ENCODE measurements at places on chromosomes 6 and 20.

- DNase-seq, result no peak
These were observed 41.3 kb downstream of the CPXM1 start for GRCh38 chr20:2759143-2759542.

DNA sequence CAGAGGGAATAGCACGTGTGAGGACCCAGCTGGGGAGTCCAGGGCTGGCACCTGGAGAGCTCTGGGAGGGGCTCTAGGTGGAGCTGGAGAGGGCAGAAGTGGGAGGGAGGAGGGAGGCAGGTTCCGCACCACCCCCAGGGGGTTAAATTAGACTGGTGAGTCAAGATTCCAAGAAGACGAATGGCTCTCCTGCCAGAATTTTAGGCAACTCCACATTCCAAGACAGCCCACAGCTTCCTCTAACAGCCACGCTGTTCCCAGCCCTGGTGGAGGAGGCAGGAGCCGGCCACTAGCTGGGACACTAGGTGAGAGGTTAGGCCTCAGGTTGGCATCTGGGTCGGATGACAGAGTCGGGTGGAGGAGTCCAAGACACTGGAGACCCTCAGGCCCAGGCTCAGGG, 60.2 kb downstream of the TFAP2C start:
- no peak for DNase-seq

DNA sequence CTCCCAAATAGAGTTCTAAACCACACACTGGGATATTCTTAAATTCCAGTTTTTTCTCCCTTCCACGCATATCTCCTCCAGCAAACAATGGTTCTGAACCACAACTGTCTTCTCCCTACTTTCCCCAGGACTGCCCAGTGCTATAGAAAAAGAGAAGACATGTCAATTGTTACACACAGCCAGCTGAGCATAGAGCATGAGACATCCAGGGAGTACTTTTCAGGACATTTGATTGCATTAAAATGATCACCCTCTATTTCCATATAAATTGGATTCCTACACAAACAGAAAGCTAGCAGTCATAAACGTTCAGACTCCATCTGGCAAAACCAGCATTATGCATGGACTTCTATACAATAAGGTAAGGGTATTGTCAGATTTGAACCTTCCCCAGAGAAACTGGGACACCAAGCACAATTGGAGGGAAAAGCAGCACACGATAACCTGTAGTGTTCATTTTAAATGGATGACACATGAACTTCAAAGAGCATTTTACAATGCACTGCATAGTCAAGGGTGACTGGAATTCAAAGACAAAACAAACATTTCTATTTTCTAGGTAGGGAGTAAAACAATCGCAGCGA, 93.1 kb upstream of the HEY2 start:
- DNase-seq, result no peak

- DNase-seq, result peak; percentile 85
These were observed 10.2 kb downstream of the ADNP start for GRCh38 chr20:50920997-50921396.

DNA sequence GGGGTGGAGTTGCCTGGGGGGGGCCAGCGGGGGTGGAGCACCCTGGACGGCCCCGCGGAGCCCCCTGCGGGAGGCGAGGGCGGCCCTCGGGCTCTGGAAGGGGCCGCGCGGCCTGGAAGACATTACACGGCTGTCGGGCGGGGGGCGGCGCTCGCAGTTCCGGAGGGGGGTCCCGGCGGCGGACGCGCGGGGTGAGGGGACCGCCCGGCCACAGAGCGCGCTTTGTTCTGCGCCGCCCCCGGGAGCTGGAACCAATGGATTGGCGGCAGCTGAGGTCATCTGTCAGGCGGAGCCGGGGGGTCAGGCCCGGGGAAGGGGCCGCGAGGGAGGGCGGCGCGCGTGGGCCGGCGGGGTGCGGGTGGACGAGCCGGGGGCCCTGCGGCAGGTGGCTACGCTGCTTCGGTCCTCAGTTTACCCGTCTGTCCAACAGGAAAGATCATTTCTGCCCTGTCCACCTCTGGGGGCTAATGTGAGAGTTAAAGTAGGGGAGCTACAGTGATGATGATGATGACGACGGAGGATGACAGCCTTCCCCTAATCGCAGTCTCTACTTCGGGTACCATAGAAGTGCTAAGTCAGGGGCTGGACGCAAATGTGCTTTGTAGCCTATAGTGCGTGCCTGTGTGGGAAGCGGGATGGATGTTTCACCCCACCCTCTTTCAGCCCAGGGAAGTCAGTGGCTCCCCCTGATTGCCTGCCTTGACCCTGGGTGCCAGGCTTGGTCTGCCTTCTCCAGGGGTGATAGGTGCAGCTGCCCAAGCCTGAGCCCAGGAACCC, 10.4 kb downstream of the SRXN1 start:
- peak; percentile 73 for DNase-seq

DNA sequence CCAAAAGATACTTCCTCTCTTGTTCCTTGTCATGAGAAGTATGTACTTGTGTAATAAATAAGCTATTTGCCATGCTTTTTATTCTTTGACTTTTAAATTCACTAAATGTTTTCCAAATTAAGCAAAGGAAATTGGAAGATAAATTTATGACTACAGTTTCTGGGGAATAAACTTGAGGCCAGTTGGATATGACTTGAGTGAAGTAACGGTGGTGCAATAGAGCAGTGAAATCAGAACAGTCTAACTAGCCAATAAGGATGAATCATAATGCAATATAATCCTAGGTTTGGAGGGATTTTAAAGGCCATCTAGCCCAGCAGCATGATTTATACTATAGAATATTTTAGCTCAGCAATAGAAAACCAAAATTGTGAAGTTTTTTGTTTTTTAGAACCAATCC, 183.8 kb upstream of the TCF21 start:
- DNase-seq, result no peak

DNA sequence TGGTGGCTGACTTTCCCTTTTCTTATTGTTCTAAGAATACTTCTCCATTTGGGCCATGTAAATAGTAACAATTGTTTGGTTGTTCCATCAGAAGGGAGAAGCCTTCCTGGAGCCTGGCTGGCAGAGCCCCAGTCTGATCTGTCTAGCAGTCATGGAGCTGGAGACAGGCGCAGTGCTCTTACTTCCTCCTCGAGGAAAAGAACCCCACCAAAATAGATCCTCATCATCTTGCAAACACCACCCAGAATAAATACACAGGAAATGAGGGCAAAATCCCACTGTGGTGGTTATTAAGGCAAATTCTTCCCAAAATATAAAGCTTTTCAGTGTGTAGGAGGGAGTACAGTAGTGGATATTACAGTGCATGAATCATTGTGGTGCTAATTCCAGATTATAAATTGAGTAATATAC, 195.1 kb upstream of the SGK1 start:
- no peak for DNase-seq

DNA sequence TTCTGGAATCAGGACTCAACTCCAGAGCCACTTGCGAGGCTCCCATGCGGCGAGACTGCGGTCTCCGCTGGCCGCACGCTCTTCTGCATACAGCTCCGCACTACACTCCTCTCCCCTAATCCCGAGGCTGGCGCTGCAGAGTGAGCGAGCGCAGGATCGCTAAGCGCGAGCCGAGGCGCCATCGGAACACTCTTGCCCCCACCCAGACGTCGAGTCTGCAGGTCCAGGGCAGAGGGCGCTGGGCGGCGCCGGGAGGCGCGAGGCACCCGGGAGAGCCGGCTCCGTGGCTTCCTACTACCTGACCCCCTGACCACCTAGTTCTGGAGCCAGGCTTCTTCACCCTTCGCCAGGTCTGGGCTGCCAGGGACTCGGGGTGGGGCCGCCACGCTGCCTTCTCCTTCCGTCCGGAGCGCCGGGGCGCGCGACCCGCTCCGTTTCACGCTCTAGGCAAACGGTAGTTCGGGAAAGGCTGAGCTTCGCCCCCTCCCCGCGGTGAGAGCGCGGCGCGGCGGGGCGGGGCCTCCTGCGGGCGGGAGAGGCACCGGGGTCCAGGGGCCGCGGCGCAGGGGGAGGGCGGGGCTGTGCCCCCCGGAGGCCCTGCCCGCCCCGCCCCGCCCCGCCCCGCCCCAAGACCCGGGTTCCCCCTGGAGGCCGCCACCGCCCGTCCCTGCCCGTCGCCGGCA, 5.4 kb upstream of the TUBB2A start:
- DNase-seq, result peak; percentile 88

- DNase-seq, result peak; percentile 30
These were observed 110.0 kb upstream of the RIN2 start for GRCh38 chr20:19648024-19648423.

- no peak for DNase-seq
These were observed 29.7 kb downstream of the PREX1 start for GRCh38 chr20:48797850-48798747.

GRCh38 chr6:142845143-142845571, 99.8 kb downstream of the HIVEP2 start:
- peak; percentile 71 for DNase-seq
